ENCODE measurements at places on chromosomes 4 and X. TPM values are rescaled to one million over a fixed set of nuclear protein-coding genes. Genes with fewer than 3 reads are reported as not detected.

DNA sequence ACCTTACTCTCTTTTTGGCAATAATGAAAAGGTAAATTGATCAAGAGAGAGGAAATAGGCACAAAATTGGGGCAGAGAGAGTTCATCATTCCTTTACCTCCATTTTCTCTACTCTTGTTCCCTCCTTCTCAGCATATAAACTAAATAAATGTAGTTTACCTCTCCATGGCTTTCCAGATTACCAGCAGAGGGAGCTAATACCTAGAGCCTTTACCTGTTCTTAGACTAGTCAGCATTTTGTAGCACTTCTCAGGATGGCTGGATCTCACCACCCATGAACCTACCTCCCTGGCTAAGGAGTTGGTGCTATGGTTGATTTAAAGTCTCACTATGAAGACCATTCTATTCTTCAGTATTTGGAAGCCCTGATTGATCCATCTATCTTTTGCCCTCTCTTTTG lies 15.7 kb downstream of the OFD1 start:
- peak; percentile 58 for DNase-seq

- no peak for DNase-seq
These were observed at the start of gene AWAT2 for GRCh38 chrX:70049925-70050324. Gene AWAT2 (minus strand): TSS chrX:70049938. CDS start chrX:70049932, 6 bp downstream.

- peak; percentile 51 for DNase-seq
These were observed 68.3 kb downstream of the LARP7 start for GRCh38 chr4:112704991-112705845.

The NEIL3 gene
- total RNA-seq, result 3.7 TPM

The COX18 gene
- 14.5 TPM for total RNA-seq

GRCh38 chr4:87880106-87880505 lies 47.3 kb downstream of the MEPE start:
- no peak for DNase-seq

The ETDB gene
- total RNA-seq, result not detected

GRCh38 chr4:10773656-10774055 lies 89.1 kb upstream of the CLNK start:
- DNase-seq, result no peak

DNA sequence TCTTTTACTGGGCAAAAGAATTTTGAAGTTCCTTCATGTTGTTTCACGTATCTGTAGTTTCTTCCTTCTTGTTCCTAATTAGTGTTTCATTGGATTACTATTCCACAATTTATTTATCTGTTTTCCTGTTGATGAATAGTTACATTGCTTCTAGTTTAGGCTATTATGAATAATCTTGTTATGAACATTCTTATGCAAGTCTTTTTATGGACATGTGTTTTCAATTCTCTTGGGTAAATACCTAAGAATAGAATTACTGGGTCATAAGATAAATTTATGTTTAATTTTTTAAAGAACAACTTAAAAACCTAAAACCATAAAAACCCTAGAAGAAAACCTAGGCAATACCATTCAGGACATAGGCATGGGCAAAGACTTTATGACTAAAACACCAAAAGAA lies 70.9 kb upstream of the RXFP1 start:
- peak; percentile 17 for DNase-seq

The RPL9 gene
- 2,655 TPM for total RNA-seq

DNA sequence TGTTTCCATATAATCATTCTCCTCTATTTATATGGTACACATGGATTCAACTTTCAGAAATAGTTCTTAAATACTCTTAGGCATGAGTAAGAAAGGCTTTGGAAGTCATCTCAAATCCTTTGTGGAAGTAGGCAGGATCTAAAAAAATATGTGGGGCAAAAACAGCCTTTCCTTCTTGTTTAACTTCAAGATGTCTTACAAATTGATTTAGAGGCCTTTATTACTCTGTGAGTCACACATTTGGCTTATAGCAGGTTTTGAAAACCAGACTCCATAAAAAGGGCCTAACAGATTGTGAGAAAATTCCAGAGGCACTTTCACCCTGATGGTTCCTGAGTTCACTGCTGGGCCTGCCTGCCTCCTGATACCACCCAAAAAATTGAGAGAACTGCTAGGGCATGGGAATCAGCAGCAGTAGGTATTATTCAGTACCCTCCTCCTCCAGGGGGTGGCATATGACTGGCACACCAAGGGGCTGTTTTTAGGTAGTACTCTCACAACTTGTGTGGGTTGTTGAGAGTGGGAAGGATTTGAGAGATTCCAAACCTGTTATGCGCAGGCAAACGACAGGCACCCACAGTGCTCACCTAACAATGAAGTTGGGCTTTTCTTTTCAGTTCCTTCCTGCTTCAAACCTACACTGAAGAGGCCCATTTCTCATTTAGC lies 162.7 kb upstream of the MBNL3 start:
- peak; percentile 5 for DNase-seq

The SLC6A14 gene
- total RNA-seq, result not detected

DNA sequence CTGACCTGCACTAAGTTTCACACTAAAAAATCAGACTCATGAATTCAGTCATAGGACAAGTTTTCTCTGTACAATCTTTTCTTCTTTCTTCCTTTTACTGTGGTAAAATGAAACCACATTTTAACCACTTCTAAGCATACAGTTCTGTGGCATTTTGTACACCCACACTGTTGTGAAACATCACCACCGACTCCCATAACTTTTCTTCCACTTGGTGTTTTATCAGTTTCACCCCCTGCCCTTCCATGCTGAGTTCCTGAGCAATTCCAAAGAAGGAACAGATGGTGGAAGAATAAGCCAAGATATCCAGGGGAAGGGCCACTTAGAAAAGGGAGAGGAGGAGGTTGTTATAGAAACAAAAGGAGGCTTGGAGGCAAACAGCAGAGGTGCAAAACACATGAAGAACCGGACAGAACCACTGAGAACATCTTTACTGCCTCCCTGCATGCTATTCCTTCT lies 22.6 kb downstream of the SLC25A4 start:
- peak; percentile 91 for DNase-seq

The CENPVL1 gene
- total RNA-seq, result 0.41 TPM

DNA sequence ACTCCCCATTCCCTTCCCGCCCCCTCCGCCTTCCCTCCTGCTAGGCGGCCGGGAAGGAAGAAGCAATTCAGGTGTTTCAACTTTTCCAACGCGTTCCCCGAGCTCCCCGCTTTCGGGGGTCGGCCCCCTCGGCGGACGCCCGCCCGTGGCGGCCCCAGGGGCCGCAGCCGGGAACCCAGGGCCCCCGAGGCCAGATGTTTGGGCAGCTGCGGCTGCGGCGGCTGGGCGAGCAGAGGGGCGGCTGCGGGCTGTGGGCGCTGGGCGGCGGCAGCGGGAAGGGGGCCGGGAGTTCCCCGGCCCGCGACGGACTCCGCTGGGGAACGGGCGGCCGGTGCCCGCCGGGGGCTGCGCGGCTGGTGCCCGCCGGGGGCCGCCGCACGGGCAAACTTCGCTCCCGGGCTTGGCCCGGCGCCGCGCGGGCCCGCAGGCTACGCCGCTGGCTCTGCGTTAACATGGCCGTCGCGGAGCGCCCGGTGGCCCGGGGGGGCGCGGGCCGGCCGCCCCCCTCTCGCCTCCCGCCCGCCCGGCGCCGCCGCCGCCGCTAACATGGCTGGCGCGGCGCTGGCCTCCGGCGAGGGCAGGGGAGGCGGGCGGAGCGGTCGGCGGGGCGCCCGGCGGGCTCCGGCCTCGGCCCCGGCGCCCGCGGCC lies 510 bp downstream of the HMGB3 start:
- DNase-seq, result no peak

GRCh38 chrX:10098270-10098713 lies 58.5 kb upstream of the CLCN4 start:
- no peak for DNase-seq

DNA sequence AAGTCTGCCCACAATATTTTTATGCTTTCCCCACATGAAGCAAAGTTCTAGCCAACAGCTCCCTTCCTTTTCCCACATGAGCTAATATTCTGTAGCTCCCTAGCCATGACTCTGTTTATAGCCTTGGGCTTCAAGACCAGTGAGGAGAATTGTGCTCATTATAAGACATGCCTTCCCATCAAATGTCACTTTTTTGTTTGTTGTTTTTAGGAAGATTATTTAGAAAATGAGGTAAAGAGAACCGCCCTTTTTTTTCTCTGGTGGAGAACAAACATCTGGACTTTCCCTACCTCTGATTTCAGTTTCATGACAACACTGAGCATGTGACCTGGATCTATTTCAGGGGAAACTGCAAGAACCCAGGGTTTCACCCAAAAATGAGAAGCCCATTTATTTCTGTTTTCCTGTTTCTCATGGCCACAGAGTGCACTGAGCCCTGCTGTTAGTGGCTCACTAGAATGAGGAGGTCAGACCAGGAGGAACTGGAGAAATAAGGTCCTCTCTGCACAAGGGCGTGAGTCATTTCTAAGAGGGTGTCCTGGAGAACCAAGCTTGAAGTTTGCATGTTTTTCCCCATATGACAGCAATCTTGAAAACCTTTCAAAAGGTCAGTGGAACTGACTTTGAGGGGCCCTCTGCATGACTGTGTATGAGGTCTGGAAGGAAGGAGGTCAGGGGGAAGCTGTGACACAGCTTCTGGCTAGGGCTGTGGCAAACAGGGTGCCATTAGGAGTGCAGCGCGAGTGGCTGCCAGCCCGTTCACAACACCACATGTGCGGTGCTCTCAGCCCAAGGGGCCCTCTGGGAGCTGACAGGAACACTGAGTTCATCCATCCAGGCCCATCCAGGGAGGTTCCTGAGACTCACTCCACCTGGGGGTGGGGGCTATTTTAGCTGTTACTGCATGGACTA lies 55.2 kb downstream of the CHST7 start:
- DNase-seq, result peak; percentile 71

GRCh38 chr4:71665358-71665757 lies 118.5 kb downstream of the GC start:
- DNase-seq, result no peak

GRCh38 chr4:113899271-113900070 lies 80.0 kb downstream of the ARSJ start:
- no peak for DNase-seq

The TNMD gene
- 0.90 TPM for total RNA-seq

- no peak for DNase-seq
These were observed 21.5 kb downstream of the HAND2 start for GRCh38 chr4:173508386-173509035.

- no peak for DNase-seq
These were observed 346.8 kb downstream of the FSTL5 start for GRCh38 chr4:161816958-161817357.

The QRFPR gene
- not detected for total RNA-seq
